Lung microvascular endothelial cell (primary cell): ENCODE measurements at places on chromosomes 2 and 18. TPM values are rescaled to one million over a fixed set of nuclear protein-coding genes. Genes with fewer than 3 reads are reported as not detected.

- DNase-seq = no peak
Measured at GRCh38 chr2:239893236-239893515, 132.0 kb downstream of the NDUFA10 start.

RPL31 gene
- 889 and 1,542 TPM in 2 replicates for total RNA-seq

MARCHF4 gene
- total RNA-seq = 0.20 and 0.22 TPM in 2 replicates

ATOH8 gene
- 9.8 and 44.6 TPM in 2 replicates for total RNA-seq

DNA sequence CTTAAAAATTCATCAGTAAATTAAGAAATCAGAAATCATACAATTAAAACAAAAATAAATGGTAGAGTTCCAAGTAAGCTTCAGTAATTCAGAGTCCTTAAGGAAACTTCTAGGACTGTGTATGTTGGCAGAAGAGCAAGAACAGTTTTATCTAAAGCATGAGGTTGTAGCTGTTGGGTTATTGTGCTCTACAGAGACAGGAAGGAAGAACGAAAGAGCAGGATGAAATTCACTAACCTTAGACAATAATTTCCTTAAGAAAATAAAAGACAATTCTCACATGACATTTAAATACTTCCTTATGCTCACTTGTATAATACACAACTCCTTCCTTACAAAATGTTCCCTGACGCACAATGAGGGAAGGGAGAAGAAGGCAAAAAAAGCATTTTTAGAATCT, 133.4 kb downstream of the STK39 start:
- peak; percentile 11 for DNase-seq

ALLC gene
- not detected in 2 replicates for total RNA-seq

DNA sequence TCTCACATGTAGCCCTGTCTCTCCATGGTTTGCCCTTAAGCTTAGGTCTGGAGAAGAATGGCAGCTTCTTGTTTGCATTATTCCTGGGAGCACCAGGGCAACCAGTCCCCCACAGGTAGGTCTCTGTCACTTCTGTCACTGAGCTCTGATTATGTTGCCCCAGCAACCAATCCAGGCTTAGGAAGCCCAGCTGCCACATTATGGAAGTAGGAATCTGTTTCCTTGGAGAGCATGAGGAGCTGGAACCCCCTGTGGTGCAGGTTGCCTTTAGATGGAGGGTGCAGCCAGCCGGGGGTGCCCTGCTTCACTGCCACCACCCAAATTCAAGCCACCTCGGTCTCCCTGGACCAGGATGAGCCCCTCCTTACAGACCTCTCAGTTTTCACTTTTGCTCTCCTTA, 4.8 kb downstream of the RESP18 start:
- no peak for DNase-seq

IL36A gene
- total RNA-seq = not detected in 2 replicates

GRCh38 chr2:140442319-140442718, 1662.1 kb upstream of the NXPH2 start:
- DNase-seq = no peak

- DNase-seq = no peak
Measured at GRCh38 chr18:42576124-42576523, 539.4 kb downstream of the RIT2 start.

DNA sequence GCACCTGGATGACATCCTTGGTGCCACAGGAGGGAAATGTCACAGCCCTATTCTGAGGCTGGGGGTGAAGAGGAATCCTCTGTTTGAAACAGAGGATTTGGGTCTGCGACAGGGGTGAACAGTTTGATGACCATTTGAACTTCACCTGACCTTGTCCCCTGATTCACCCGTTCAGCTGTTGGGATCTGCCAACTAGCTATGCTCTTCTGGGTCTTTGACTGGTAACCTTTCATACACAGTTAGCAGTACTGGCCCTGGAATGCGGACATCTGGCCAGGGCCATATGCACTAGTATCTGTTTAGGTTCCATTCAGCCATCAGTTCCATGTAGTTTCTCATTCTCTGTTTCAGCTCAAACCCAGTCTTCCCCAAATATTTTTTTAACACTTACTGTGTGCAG, 72.6 kb upstream of the MCFD2 start:
- no peak for DNase-seq

MCEE gene
- total RNA-seq = 7.8 and 10.7 TPM in 2 replicates

- DNase-seq = peak; percentile 1
Measured at GRCh38 chr2:122368576-122369243, 613.3 kb downstream of the TSN start.

SERPINB4 gene
- total RNA-seq = not detected in 2 replicates

- no peak for DNase-seq
Measured at GRCh38 chr2:174048243-174048642, 83.1 kb upstream of the SP3 start.

GRCh38 chr2:57397550-57398360, 648.9 kb upstream of the VRK2 start:
- no peak for DNase-seq

GRCh38 chr2:233353769-233354499, at the start of gene DGKD:
Gene DGKD, plus strand, starts transcription at chr2:233354494. Its CDS starts 25 bp downstream, at chr2:233354519.
- DNase-seq = peak; percentile 69

GRCh38 chr2:189515264-189515663, 65.3 kb downstream of the SLC40A1 start:
- no peak for DNase-seq

SIX3 gene
- not detected in 2 replicates for total RNA-seq

- no peak for DNase-seq
Measured at GRCh38 chr2:241947876-241948275, 78.3 kb downstream of the RTP5 start.

GRCh38 chr2:232942831-232943230, 70.2 kb downstream of the NGEF start:
- no peak for DNase-seq

DNA sequence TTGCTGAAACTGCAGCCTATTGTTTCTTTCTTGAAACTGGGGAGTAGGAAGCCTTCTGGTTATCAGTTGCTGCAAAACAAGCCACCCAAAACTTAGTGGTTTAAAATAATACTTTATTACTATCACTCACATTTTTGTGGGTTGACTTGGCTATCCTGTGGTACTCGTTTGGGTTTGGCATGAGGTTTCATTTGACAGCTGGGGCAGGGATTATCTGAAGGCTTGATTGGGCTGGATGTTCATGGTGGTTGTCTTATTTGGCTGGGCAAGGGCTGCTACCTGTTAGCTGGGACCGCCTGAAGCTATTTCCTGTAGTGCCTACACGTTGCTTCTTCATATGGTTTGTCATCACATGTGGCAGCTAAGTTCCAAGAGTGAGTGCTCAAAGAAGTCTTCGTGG, 122.3 kb downstream of the PLCL1 start:
- DNase-seq = no peak

PRKAG3 gene
- total RNA-seq = not detected in 2 replicates

DNA sequence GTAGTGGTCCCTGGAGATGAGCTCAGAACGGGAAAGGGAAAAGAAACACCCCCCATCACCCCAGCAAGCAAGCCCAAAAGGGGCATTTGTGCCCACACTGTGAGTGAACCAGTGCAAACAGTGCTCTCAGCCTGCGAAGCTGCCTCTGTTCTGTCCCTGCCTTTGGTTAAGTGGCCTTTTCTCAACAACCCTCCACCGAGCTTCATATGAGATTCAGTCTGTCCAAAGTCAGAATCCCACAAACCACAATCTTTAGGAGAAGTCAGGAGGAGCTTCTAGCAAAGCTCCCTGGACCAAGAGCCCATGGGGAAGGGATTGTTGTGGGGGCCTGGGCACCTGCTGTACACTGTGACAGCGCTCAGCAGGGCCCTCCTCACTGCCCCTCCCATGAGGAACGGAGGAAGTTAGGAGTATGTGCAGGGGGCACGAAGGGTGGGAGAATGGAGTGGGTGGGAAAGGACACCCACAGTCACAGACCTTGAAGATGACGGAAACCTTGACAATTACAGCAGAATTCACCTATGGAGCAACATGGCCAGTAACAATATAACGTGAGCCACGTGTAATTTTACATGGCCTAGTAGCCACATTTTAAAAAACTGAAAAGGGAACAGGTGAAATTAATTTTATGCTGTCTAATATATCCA, 119.5 kb downstream of the SMAD7 start:
- DNase-seq = no peak

GRCh38 chr2:181025004-181025403, 44.6 kb downstream of the UBE2E3 start:
- DNase-seq = no peak

RBM44 gene
- 0.22 and 0.60 TPM in 2 replicates for total RNA-seq

GRCh38 chr2:235095569-235095968, 143.8 kb downstream of the SH3BP4 start:
- DNase-seq = no peak

- DNase-seq = no peak
Measured at GRCh38 chr2:241563571-241563980, 5.0 kb downstream of the BOK start.

DNA sequence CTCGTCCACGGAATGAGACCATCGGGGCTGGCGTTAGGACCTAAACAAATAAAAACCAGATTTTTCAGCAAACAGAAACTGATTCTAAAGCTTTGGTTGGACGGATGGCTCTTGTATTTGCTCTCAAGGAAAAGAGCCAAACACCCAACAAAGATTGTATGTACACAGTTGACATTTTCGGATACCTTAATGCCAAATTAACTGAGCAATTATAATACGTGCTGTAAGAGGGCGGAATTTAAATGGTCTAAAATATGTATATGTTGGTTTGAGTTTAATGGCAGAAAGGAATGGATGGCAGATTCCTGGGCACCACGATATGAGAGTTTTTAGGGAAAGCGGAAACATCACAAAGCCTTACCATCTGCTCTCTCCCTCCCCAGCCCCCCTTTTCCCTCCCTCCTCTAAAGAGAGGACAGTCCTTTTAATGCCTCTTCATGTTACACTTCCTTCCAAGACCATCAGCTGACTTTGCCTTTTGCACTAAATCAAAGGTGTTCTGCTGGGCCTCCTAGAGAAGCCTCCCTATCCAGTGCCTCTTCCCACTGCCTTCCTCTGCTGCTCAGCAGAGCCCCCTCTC, 33.3 kb downstream of the STAT1 start:
- no peak for DNase-seq

DNA sequence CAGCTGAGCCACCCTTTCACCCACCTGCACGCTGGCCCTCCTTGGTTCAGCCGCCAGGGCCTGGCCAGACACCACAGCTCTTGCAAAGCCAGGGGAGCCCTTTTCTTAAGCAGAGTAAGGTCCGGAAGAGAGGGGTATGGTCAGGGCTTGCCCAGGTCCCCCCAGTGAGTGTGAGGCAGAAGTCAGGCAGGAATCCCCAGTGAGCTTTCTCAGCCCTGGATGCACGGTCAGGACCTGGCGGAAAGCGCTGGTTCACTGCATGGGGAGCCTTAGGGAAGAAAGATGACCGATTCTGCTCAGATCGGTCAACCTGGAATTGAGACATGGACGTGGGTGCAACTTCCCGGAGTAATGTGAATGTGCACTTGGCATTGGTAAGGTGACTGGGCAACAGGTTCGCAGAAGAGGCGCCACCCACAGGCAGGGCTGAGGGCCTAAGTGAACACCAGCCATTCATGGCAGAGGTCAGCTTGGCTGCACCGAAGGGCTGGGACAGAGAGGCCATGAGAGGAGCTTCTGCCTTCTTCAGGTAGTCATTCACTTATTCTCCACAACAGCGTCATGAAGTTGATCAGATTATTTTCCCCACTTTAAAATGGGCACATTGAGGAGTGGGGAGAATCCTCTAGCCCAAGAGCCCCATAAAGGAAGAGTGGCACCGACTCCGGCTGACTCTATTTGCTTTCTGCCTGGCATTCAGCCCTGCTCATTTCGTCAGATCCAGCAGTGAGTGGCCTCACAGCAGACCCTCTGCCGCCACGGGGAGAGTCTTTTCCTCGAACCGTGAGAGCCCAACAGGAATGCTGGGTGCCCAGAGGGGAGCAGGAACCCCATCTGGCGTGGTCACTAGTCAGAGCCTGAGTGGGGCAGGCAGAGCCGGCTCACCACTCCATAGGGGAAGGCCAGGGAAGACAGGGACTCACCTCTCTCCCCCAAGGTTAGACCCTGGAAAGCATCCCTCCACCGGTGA, 35.8 kb downstream of the SCTR start:
- no peak for DNase-seq

DNA sequence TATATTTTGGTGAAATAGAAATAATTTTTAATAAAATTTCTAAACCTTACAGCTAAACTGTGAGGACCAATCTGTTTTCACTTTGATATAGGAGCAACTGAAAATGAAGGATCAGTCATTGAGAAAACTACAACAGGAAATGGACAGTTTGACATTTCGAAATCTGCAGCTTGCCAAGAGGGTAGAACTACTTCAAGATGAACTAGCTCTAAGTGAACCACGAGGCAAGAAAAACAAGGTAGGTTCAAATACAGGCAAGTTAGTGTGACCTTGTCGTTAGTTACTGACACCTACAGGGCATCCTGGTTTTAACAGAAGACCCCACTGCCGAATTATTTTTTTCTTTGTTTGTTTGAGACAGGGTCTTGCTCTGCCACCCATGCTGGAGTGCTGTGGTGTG, 75.5 kb upstream of the STON1 start:
- no peak for DNase-seq

DNA sequence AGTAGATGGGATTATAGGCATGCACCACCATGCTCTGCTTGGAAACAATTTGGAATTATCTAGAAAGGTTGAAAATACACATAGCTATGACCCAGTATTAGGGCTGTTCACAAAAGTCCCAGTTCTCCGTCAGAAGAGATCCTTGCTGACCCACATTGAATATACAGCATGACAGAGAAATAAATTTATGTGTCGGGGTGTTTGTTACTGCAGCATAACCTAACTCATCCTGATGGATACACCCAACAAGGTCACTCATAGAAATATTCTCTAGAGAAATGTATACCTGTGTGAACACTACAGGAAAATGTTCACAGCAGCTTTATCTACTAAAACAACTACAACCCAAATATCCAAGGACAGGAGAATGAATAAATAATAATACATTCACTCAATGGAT, 9.0 kb downstream of the TBC1D8 start:
- no peak for DNase-seq

GRCh38 chr2:44935729-44936098, 5.8 kb upstream of the SIX3 start:
- DNase-seq = no peak

C1GALT1C1L gene
- total RNA-seq = not detected in 2 replicates

GRCh38 chr2:27501042-27501441, 4.4 kb downstream of the GCKR start:
- DNase-seq = no peak

SLC30A3 gene
- 7.8 and 16.9 TPM in 2 replicates for total RNA-seq

- DNase-seq = peak; percentile 40
Measured at GRCh38 chr18:518081-518480, 17.6 kb upstream of the COLEC12 start.

DNA sequence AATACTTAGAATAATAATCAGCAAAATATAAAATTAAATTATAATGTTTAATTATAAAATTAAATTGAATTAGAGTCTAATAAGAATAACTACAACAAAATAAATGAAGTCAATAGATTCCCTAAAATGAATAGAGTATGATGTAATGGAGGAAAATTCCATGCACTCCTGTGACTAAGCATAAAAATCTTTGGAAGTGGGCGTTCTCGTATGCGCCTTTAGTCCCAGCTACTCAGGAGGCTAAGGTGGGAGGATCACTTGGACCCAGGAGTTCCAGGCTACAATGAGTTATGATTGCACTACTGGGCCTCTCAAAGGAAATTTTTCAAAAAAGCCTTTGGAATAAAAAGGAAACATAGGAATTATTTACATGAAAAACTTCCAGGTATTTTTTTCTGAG, 955.4 kb upstream of the POU3F3 start:
- DNase-seq = no peak

LBX2 gene
- total RNA-seq = 0.20 and 0.65 TPM in 2 replicates
